ENCODE measurements at places on chromosomes 2 and 18.
A peak's percentile ranks its signal among the peaks of the same experiment; 100 is the strongest.

GRCh38 chr2:83786140-83786539 is 672.9 kb downstream of the SUCLG1 start:
- DNase-seq = no peak

GRCh38 chr2:27772804-27773203 is 1.3 kb downstream of the MRPL33 start:
- DNase-seq = no peak

DNA sequence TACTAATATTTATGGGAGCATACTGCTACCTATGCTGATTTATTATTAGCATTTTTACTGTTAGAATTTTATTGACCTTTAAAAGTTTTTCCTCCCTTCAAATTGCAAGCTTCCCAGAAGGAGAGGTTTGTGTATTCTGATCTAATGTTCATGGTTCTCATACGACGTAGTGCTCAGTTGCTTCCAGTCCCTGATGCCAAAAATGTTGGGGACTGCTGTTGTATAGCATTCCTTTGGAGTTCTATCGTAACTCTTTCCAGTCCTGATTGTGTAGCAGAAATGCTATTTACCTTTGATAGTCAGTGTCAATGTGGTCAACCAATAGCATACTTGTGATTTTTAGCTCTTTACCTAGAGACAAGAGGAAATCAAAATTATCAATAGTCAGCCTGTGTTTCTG is 69.5 kb upstream of the ZSWIM2 start:
- DNase-seq = no peak

DNA sequence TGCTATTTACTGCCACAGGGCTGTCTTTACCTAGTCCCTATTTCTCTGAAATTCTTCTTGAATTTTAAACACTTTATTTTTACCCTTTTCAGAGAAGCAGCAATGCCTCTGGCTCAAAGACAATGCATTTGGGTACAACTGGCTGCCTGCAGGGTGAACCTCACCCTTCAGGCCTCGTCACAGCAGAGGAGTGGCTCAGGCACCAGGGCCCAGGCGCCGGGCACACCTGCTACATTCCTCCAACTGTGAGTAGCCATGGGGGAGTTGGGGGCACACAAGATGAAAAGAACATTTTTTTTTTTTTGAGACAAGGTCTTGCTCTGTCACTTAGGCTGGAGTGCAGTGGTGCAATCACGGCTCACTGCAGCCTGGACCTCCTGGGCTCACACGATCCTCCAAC is 74.9 kb upstream of the KCNE4 start:
- DNase-seq = no peak

DNA sequence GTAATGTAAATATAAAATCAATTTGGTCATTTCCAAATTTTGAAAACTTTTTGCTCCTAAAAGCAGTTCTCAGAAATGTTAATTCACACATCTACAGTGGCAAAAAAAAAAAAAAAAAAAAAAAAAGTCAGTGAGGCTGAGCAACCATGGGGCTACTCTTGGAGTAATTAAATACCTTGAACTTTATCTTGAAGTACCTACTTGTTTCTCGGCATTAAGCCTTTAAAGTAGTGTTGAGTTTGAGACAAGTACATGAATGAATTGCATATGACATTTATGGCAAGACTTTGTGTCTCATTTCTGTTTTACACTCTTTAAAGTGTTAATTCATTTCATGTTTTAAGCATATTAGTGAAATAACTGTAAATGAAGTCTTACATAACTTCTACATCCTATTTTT is 613.3 kb downstream of the XIRP2 start:
- DNase-seq = no peak

- DNase-seq = no peak
Measured at GRCh38 chr2:160613466-160614153, 120.0 kb upstream of the RBMS1 start.

DNA sequence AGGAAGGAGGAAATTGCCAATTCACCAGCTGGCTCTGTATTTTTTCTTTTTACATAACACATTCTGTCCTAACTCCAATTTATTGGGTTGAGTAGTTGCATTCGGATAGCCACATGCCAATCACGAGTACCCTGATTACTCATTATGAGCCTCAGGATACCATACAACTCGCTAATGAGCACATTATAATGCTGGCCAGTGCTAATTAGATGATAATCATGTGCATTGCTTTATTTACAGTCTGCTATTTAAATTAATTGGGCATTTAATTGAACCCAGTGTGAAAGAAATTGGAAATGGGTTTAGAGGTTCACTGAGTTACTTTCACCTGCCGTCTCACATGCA is 15.2 kb downstream of the G6PC2 start:
- no peak for DNase-seq

- no peak for DNase-seq
Measured at GRCh38 chr2:219452361-219453317, 18.0 kb downstream of the SPEG start.

DNA sequence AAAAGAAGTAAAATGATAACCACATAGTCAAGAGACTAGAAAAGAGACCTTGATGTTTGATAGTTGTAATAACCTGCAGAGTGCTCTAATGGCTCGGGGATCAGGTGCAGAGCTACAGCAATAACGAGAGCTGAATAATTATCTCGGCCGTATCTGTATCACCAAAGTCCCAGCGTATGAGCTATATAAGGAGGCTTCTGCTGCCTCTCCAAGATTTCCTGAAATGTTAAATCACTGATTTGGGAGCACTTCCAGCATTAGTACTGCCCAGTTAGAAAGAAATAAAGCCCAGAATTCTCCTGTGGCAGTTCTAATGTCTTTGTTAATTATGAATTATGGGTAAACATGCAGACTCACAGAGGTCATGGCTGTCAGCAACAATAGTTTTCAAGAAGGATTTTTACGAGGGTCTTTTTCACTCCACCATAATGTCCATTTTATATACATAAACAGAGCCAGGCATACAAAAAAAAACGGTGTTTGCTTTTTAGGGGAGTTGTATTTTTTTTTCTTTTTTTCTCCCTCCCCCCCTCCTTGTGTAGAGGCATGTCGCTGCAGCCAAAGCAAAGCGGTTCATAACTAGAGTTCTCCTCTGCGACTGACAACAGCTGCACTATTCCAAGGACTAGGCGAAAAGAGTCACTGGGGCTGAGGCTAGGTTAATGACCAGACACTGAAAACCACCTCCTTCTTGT is 168.3 kb upstream of the VRK2 start:
- DNase-seq = no peak

DNA sequence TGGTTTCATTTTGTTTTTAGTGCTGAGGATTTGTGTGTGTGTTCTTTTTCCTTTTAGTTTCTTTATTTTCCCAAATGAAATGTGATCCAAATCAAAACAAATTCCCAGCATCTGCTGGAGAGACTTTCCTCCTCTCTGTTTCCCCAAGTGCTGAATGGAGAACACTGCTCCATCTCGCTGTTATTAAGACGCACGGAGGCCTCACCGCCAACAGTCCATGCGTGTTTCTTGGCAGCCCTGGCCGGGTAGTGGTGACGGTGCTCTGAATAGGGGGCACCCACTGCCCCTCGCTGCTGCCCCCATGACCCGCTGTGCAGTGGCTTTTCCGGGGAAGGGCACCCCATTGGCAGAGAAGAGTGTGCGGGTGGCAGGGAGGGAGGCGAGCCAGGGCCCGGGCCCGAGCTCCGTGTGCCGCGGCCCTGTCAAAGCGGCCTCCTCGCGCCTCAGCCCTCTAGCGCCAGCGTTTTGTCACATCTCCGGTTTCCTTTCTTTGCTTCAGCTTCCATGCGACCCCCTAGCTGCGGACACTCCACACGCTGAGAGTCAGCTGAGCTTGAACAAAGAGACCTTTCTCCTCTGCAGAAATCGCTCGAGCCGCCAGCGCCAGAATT is 473.7 kb upstream of the SALL3 start:
- no peak for DNase-seq

- peak; percentile 4 for DNase-seq
Measured at GRCh38 chr2:168432565-168433186, 23.4 kb upstream of the CERS6 start.

- no peak for DNase-seq
Measured at GRCh38 chr18:37452682-37453385, 112.8 kb downstream of the CELF4 start.

DNA sequence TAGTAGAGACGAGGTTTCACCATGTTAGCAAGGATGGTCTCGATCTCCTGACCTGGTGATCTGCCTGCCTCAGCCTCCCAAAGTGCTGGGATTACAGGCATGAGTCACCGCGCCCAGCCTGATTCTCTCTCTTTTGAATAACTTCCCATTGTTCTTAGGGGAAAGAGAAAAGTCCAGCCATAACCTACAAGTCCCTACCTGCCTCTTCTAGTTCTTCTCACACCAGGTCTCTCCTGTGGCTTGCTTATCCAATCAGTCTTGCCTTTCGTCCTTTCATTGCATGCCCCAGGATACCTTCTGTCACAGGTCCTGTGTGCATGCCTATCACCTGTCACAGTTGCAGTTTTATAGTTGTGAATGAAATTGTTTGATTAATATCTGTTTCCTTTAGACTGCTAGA is 148.1 kb downstream of the SLC4A3 start:
- DNase-seq = no peak

- no peak for DNase-seq
Measured at GRCh38 chr18:23900994-23901393, 113.6 kb upstream of the TTC39C start.

GRCh38 chr2:195666113-195666712 is 9.2 kb downstream of the SLC39A10 start:
- no peak for DNase-seq
